ENCODE measurements at places on chromosomes 12 and 14. TPM values are rescaled to one million over a fixed set of nuclear protein-coding genes. Genes with fewer than 3 reads are reported as not detected.
A peak's percentile ranks its signal among the peaks of the same experiment; 100 is the strongest.

Gene FGD4
- total RNA-seq: 19.4 TPM

Gene SMCO2
- 0.38 TPM for total RNA-seq

Gene ACSS3
- 26.7 TPM for total RNA-seq

Gene KCNA5
- total RNA-seq: 3.2 TPM

Gene BATF
- total RNA-seq: 0.65 TPM

Gene PTGDR
- 0.51 TPM for total RNA-seq

GRCh38 chr12:69120354-69120753 is 119.0 kb upstream of the CPSF6 start:
- no peak for DNase-seq

- no peak for DNase-seq
These were observed 239.1 kb downstream of the VRK1 start for GRCh38 chr14:97036086-97036852.

DNA sequence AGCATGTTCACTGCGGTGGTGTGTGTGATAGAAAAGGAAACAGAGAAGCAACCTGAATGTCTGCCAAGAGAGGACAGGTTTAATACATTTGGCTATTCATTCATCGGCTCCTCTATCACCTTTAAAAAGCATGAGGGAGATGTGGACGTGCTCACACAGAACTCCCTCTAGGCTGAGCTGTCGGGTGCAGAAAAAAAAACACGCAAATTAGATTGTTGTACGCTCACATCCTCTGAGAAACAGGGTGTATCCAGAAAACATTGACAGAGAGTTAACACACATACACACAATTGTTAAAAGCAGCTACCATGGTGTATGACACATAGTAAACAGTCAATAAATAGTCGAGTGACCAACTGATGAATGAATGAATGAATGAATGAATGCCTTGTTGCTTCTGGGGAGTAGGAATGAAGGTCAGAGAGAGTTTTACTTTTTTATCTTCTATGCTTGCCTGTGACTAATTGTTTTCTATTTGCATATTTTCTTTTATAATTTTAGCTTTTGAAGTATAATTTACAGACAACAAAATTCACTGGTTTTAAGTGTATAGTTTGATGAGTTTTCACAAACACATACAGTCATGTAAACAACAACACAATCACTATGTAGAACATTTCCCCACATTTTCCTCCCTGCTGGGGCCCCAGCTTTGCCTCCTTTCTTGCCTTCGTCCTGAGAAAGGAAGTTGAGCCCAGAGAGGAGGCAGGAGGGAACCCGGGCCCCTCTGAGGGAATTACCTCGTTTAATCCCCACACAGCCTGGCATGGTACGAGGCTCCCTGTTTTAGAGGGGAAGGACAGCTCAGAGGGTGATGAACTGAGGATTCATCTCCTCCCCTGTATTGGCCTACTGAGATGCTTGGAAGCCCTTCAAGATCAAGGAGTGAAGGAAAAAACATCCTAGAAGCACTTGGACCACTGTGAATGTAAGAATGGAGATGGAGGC is 19.7 kb upstream of the FAM222A start:
- no peak for DNase-seq

- no peak for DNase-seq
These were observed 3.6 kb upstream of the TGM1 start for GRCh38 chr14:24266344-24267244.

GRCh38 chr12:1629338-1630132 is 504 bp downstream of the WNT5B start:
- no peak for DNase-seq

- no peak for DNase-seq
These were observed 244.9 kb upstream of the LRIG3 start for GRCh38 chr12:59164991-59165718.

DNA sequence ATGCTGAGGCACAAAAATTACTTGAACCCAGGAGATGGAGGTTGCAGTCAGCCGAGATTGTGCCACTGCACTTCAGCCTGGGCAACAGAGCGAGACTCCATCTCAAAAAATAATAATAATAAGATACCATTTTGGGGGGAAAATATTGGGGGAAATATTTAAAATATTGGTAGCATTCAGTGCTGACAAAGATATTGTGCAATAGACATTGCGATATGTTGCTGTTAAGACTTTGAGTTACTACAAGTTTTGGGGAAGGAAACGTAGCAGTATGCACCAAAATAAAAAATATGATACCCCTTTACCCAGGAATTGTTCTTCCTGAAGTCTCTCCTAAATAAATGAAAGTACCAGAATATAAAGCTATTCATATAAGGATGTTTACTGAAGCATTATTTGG is 37.7 kb upstream of the MYBPC1 start:
- DNase-seq: no peak

DNA sequence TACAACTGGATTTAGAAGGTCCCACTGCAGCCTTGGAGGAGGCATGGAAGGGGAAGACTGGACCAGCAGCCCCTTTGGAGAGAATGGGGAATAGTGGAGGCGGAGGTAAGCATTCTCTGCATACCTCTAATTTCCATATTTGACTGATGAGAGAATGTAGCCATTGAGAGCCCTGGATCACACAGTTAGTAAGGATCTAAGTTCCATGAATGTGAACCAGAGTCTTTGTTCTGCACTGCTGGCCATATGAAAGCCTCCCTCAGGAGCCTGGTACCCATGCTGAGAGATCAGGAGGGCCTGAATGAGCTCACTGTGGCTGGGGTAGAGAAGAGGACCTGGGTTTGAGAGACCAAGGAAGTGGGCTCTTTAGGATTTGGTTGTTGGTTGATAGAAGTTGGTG is 192.1 kb downstream of the TMEM132C start:
- DNase-seq: no peak

DNA sequence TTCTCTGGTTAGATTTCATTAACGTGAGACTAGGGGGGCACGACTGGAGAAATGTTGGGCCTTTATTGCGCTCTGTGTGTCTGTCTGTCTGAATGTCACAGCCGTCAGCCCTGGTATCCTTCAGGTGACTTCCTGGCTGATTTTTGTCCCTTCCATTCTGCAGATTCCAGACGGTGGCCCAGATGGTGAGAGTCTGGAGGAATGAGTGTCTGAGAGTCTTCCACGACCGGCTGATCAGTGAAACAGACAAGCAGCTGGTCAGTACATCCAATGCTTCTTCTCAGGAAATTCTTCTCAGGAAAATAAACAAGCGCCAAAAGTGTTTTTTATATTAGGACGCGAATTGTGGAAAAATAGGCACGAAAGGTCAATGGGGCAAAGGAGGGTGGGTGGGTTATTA is 93.5 kb downstream of the CCDC92 start:
- DNase-seq: no peak

GRCh38 chr12:53071591-53072551 is 7.3 kb downstream of the SPRYD3 start:
- peak; percentile 75 for DNase-seq

DNA sequence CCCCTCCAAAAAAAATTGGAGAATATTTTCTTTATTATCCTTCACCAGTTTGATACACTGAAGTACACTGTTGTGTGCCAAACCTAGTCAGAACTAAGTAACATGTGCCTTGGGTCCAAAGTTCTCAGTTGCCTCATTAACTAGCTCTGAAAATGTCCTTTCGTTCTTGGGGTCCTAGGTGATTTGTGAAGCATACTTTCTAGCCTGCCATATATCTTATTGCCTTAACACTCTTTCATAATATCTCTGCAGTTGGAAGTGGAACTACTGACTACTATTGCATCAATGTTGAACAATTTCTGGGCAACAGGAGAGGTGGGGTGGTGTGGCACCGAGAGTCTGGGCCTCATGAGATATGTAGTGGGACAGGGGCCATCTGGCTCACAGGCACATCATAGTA is 592.9 kb upstream of the FBXO33 start:
- no peak for DNase-seq

DNA sequence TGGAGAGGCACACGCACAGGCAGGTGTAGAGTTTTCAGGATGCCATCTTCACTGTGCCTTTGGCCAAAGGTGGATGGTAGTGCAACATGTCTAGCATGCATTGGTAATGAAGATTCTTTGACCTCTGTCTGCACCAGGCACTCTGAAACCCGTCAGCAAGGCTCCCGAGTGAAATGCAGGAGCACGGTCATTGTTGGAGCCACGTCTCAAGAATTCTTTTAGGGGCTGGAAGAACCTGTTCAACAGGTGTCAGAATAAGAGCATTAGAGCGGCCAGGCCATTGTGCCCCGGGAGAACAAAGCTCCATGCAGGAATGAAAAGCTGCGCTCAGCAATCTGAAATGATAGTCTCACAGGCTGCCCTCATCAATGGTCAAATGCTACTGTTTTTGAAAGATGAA is 40.2 kb upstream of the DICER1 start:
- DNase-seq: no peak

- no peak for DNase-seq
These were observed 540.0 kb upstream of the TBX3 start for GRCh38 chr12:115223991-115224390.

DNA sequence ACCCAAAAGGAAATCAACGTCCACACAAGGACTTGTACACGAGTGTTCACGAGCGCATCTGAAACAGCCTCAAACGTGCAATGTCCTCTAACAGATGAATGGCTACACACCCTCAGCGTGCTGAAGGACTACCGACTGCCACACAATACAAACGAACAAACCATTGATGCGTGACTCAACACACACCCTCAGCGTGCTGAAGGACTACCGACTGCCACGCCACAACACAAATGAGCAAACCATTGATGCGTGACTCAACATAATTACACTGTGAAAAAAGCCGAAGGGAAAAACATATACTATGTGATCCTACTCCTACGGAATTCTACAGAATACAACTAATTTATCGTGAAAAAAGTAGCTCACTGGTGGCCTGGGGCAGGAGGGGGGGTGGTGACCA is 25.1 kb upstream of the BTBD6 start:
- DNase-seq: no peak

DNA sequence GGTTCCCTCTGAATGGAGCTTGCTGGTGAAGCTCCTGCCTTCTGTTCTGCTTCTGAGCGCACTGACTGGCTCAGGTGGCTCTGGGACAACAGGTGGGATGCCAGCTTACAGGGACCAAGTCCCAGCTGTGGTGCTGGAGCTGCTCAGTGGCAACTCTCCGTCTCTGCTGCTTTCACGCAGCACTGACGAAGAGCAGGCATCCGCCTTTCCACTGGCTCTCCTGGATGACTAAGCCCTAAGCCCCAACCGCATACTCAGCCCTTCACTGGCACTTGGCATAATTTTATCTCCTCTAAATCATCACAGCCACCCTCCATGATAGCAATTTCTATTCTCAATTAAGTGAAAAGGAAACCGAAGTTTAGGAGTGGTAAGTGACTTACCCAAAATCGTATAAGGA is 3.7 kb upstream of the RTL1 start:
- DNase-seq: no peak

- DNase-seq: no peak
These were observed 67.9 kb upstream of the NR2C1 start for GRCh38 chr12:95141310-95141709.

DNA sequence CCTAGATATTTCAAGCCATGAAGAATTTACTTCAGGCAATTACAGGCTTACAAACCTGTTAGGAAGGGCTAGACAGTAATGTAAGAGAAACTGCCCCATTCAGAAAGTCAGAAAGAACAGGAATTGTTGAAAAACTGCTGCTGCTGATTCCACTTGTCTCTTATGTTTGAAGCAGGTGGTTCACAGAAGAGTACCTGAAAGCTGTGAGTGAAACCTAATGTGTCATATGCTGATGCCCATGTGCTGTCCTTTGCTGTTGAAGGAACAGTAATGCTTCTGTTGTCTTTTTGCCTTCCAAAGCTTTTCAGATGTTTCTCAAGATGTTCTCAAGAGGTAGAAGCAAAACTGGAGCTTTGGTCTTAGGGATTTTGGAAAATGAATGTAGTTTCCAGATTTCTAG is 39.0 kb downstream of the MNAT1 start:
- DNase-seq: no peak
